Stimulated activated CD4-positive, alpha-beta T cell treated with anti-CD3 and anti-CD28 coated beads, Interleukin-4, amount 100 ng/mL, for 4 hours (primary cell): ENCODE measurements at places on chromosomes 16 and 17.

GRCh38 chr17:46124695-46125592 is 68.3 kb downstream of the KANSL1 start:
- DNase-seq: no peak

GRCh38 chr17:7486181-7486580 is 2.0 kb downstream of the POLR2A start:
- DNase-seq: no peak

GRCh38 chr16:74215249-74215648 is 81.4 kb upstream of the PSMD7 start:
- DNase-seq: no peak

- DNase-seq: no peak
Measured at GRCh38 chr17:71631483-71631882, 489.3 kb upstream of the SOX9 start.

DNA sequence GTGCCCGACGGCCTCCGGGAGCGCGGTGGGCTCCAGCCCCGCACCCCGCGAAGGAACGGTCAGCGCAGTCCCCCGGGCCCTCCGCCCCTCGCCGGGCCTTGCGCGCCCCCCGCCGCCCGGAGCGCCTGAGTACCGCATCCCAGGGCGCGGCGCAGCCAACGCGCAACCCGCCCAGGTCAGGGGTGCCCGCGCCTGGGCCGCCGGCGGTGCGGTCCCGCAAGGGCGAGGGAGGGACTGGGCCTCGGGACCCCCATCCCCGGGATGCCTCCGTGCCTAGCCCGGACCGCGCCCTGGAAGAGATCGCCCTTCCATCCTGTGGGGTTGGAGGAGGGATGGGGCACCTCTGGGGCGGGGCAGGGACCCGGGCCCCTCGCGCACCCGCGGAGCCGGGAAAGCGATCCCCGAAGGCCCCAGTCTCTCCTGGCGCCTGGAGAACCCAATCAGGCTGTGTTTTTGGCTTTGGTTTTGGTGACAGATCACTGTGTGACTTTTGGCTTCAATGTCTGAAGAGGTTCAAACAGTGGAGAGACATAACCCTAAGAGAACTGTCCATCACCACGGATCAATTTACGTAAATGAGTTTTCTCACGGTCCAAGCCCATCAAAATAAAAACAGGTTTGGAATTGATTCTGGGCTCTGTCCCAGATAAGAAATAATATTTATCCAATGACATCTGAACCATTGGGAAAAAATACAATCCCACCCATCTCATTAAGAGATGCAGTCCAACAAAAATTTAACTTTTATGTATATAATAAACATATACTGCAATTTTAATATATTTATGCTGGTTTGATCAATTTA is 17.8 kb downstream of the ENPP7 start:
- no peak for DNase-seq

GRCh38 chr16:65598621-65599020 is 476.8 kb upstream of the CDH11 start:
- no peak for DNase-seq

GRCh38 chr17:35243561-35244340 is 879 bp downstream of the SLFN5 start:
- peak; percentile 56 for DNase-seq

GRCh38 chr17:45264430-45264829 is 2.5 kb upstream of the SPATA32 start:
- DNase-seq: no peak

GRCh38 chr16:54175169-54175551 is 111.4 kb downstream of the IRX3 start:
- no peak for DNase-seq

GRCh38 chr16:90053902-90054500 is 23.1 kb downstream of the PRDM7 start:
- no peak for DNase-seq

- no peak for DNase-seq
Measured at GRCh38 chr16:82761236-82761635, 134.5 kb downstream of the CDH13 start.

DNA sequence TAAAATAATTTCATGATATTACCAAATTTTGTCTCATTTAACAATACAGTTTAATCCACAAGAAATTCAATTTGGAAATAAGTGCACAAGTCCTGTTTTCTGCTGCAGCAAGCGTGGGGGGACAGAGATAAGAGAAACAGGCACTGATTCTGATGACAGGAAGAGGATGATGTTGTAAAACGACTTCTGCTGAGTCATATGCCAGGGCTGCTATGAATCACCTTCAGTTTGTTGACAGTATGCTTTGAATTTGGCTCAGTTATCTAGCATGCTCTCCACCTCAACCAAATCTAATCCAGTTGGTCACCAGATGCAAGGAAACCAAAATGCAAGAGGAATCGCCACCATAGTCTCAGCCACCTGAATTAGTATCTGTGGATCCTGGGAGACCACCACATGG is 244.1 kb upstream of the MON1B start:
- DNase-seq: no peak

DNA sequence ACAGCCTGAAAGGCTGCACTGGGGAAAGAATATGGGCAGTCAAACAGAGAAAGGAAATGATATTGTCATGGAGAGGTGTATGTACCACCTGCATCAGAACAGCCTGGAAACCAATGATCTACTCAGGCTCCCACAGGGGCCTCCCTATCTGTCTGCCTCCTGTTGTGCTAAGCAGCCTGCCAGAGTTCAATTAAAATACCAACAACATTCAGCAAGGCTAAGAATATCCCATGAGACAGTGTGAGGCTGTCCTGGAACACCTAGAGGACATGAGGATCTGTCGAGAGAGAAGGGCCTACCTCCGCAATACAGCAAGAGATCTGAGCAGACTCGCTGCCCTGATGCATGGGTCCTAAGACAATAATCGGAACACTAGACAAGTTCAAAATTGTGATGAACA is 8.4 kb downstream of the FXR2 start:
- no peak for DNase-seq

DNA sequence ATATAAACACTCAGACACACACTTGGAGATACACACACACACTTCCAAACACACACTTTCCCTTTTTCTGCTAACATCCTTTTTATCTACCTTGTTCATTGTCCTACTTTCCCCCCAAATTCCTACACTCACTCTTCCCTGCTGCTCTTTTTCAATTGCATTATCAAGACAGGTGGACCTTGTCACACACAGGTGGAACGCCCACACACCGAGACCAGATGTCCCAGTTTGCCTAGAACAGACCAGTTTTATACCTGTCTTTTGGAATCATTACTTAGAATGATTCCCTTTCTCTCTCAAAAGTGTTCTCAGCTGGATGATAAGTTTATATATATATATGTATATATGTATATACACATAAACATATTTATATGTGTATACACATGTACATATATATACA is 50.7 kb upstream of the ARHGAP44 start:
- no peak for DNase-seq

GRCh38 chr17:77572065-77572601 is 386.4 kb upstream of the TNRC6C start:
- DNase-seq: no peak

DNA sequence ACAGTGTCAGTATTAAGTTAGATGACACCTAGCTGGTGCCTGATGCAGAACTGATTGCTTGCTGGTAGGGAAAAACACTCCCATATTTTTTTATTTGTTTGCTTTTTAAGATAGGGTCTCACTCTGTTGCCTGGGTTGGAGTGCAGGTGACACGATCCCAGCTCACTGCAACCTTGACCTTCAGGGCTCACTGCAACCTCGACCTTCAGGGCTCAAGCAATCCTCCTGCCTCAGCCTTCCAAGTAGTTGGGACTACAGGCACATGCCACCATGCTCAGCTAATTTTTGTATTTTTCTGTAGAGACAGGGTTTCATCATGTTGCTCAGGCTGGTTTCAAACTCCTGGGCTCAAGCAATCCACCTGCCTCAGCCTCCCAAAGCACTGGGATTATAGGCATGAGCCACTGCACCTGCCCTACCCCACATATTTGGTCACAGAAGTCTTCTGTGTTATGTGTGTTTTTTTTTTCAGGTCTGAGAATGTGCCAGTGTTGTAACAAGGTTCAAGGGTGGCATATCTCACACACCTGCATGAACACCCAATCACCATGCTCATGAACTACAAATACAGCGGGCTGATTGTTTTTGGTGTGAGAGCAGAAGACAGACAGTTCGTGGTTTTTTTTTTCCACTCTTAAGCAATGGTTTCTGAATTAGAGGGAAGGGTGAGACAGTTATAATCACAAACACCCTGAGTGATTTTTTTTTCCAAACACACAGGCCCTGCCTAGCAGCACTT is 22.8 kb downstream of the SPAG9 start:
- no peak for DNase-seq

- DNase-seq: peak; percentile 8
Measured at GRCh38 chr16:31333686-31334649, 21.0 kb upstream of the ITGAX start.

GRCh38 chr17:50265690-50266315 is 8.5 kb upstream of the TMEM92 start:
- no peak for DNase-seq

- DNase-seq: no peak
Measured at GRCh38 chr16:72241930-72242329, 70.0 kb upstream of the PMFBP1 start.

DNA sequence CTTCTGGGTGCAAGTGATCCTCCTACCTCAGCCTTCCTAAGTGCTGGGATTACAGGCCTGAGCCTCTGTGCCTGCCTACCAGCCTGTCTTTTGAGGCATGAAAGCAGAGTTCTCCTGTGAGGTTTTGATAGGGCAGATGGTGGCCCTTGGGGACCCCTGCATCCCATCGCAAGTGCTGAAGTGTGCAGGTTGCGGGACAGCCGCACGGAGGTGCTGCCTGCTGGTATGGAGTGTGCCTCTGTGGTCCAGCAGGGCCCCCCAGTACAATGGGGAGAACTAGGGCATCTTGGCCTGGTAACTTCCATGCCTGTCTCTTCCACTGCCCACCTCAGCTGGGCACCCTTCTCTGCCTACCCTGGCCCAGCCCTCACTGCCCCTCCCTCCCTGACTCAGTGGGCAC is 9.9 kb upstream of the NDRG4 start:
- DNase-seq: no peak

GRCh38 chr17:50298018-50298417 is 23.8 kb downstream of the TMEM92 start:
- DNase-seq: no peak

DNA sequence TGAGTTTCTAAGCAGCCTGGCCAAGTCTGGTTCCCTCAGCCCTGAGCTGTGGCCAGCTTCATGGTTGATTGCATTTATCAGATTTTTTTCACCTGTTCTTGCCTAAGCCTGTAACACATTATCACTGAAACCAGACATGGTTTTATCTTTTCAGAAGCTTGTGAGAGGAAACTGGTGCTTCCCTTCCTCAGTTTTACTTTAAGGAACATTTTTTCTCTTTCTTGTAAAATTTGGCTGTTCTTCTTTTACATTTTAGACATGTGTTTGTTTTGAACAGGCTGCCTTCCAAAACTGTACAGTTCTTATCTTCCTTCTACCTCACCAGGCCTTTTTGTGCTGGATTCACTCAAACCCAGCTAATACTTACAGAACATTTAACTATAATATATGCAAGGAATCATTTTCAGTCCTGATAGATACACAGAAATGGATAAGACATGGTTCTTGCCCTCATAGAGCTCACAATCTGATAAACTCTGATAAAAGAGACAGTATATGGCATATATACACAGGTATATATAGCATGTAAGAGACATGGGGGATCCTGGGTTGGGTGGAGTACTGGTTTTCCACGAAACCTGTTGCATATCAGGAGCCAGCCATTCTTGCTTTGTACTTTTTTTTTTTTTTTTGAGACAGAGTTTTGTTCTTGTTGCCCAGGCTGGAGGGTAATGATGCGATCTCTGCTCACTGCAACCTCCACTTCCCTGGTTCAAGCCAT is 44.5 kb downstream of the ZNRF1 start:
- DNase-seq: no peak

DNA sequence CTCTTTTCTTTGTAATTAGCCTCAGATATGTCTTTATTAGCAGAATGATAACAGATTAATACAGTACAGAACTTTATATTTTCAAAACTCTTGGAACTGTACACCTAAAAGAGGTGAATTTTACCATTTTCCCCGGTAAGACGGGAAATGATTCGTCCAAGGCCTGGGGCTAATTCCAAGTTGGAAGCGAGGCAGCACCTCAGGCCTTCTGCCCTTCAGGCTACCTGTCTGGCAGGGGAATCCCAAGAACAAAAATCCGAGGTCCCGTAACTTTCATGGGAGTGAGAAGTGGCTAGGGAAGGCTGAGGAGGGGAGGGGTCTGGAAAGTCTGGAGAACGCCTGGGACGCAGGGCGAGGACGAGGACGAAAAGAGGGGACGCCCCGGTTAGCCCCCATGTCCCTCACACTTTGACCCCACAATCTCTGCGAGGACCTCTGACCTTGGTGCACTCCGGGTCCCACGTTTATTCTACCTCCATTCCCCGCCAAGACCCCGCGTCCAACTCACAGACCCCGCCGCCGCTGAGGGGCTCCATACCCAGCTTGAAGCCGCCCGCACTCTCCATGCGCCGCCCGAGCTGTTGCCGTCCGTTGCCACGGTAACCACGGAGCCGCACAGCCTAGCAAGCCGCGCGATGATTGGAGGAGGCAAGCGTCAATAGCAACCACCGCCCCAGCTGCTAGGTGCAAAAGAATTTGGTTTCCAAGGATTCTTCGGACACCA is at the start of gene HYDIN:
Gene HYDIN, minus strand, starts transcription at position 601 of the 724 bp plus-strand sequence. CDS start 43,827 bp downstream, outside the sequence.
- DNase-seq: no peak

DNA sequence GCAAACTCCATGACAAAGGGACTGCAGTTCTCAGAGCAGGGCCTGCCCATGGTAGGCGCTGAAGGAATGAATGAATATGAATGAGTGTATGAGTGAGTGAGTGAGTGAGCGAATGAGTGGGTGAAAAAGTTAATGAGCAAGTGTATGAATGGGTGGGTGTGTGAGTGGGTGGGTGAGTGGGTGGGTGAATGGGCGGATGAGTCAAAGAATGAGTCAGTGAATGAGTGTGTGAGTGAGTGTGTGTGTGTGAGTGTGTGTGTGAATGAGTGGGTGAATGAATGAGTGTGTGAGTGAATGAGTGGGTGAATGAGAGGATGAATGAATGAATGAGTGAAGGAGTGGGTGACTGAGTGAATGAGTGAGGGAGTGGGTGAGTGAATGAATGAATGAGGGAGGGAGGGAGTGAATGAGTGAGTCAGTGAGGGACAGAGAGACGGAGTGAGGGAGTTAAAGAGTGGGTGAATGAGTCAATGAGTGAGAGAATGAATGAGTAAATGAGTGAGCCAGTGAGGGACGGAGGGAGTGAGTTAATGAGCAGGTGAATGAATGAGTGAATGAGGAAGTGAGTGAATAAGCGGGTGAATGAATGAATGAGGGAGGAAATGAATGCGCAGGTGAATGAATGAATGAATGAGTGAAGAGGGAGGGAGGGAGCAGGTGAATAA is 11.1 kb upstream of the CHMP6 start:
- DNase-seq: peak; percentile 39

DNA sequence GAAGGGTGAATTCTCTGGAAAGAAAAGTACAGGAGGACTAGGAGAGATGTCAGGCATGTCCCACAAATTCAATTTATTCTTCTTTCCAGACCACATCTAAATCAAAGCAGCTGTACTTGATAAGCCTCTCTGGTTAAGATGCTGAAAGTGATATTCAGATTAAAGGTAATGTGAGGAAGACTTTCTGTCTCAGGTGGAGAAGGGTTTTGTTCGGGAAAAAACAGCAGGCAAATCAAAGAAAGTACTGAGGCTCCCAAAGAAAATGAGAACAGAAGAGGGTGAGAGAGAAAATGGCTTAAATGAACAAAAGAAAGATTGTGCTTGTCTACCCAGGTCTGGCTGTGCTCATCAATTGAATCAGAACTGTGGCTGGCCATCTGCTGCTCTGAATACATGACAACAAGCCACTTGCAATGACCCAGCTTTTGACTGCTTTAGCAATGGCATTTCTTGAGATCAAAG is 55.6 kb downstream of the MMD start:
- DNase-seq: no peak

GRCh38 chr16:3215601-3216262 is 19.2 kb downstream of the ZNF200 start:
- no peak for DNase-seq
